AG10803 (cell line): ENCODE measurements at places on chromosomes 4 and X.
A peak's percentile ranks its signal among the peaks of the same experiment; 100 is the strongest.

DNA sequence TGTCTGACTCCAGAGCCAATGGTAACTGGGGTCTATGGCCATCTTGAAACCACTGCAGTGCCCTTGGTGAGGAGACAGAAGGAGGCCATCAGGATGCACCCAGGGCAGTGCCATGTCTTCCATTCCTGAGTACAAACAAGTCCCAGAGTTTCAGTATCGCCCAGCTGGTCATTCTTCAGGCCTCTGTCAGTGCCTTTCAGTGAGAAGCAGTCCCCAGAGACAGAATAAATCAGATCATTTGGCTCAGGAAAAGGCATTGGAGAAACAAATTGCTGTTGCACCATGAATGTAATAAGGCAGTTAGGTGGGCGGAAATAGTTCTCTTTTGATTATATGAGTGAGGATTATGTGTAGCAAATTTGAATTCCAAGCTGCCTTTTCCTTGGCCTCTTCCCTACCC lies 21.3 kb downstream of the ADGRG4 start:
- no peak for DNase-seq

- no peak for DNase-seq
These were observed 10.6 kb upstream of the XKRX start for GRCh38 chrX:100939333-100939732.

DNA sequence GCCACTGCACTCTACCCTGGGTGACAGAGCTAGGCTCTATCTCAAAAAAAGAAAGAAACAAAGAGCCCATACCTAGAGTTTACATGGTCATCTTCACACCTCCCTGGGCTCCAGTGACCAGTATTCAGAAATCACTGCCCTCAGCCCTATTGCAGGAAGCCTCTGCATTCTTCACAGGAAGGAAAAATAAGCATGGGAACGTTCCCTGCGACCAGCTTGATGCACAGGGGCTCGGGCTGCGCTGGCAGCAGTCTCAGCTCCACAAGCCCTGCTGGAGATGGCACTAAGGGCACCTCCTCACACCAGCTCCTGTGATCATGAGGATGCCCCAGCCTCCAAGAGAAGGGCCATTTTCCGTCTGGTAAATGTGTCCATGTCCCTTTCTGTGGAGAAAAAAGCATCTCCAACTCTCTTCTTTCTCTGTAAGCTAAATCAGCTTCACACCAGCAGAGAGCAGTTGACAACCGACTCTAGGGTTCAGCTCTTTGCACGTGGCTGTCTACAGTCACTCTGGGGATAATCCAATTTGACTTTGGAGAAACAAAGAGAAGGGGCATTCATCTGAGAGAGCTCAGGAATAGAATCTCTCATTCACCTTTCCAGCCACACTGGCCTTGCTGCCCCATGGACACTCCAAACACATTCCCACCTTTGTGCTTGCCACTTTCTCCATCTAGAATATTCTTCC lies 33.1 kb downstream of the LDB2 start:
- no peak for DNase-seq

DNA sequence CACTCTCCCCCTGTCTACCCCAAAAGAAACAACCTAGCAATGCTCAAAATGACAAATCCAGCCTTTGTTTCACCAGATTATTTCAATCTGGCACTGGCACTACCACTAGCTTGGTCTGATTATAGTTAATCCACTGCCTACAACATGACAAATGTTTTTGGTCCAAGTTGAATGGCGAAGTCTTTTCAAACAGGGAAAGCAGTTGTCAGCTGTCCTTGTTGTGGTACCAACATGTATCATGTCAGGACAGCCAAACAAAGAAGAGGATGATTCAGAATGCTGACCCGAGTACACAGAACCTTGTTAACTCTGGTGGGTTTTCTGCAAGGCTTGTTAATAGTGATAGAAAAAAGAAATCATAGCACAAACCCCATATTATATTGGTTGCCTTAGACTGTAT lies 160.8 kb upstream of the ANK2 start:
- DNase-seq = no peak

- DNase-seq = no peak
These were observed 26.0 kb downstream of the PPEF2 start for GRCh38 chr4:75876218-75876617.

GRCh38 chrX:99909946-99910345 lies 500.1 kb downstream of the PCDH19 start:
- no peak for DNase-seq

DNA sequence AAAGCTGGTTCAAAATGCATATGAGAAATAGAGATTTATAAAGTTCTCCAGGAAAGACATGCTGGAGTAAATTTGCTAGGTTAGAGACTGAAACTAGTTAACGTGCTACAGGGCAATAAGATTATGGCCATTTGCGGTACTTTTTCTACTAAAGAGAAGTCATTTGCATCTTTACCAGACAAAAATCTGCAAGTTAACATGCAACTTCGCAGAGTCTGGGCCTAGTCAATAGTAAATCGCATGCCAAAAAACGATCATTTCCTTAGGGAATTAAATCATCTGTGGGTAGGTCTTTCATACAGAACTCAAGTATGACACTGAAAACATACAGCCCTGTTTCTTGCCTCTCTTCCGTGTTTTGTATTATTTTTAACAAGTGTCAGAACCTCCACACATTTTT lies 32.8 kb upstream of the REST start:
- DNase-seq = peak; percentile 13

- DNase-seq = no peak
These were observed 52.6 kb upstream of the DCTD start for GRCh38 chr4:182969651-182970279.

- DNase-seq = peak; percentile 43
These were observed 34.4 kb downstream of the NFKB1 start for GRCh38 chr4:102535398-102536082.

DNA sequence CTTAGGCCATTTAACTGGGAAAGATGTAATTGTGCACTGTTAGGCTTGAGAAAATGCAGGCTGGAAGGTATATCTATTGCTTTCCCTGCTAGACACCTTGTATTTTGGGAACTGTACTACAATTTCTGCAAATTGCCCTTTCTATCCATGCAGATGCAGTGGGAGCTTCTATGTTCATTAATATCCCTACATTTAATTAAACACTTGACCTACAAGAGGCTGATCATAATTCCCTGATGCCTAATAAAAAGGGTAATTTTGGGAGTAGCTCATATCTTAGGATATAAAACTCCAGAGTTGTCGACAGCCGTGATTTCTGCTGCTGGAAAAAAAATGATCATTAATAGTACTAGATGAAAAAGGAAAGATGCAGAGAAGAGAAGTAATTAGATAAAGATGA lies 19.7 kb downstream of the DTHD1 start:
- DNase-seq = no peak

DNA sequence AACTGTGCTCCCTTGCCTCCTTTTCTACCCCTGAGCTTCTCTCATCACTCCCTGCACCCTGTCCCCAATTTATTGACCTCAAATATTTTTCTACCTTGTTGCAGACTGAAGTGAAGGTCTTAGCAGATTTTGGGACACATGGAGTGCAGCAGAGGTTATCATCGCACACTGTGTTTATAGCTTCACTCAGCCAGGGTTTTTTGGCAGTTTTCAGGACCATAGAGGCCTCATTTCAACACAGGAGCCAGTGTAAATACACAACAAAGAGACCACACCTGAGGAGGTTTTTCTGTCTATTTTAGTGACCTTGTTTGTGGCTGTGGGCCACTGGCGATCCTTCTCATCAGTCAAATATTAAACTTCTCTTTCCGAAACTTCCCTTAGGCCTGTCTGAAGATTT lies 457.1 kb downstream of the SPRY1 start:
- DNase-seq = no peak

DNA sequence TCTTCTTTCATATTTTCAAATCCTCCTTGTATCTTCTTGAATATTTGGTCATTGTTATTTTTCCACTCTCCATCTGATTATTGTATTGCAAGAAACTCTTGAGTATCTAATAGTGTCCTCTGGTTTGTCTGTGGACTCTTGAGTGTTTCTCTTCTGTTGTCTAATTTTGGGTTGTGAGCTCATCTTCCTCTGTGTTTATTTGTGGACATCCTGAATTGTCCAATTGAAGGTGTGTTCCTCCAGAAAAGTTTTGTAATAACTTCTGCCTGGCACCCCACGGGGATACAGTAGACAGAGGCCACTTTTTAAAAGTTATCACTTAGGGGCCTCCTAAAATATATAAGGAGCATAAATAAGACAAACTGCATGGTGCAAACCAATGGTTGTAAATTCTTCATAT lies 3.1 kb upstream of the CC2D2A start:
- no peak for DNase-seq

- DNase-seq = no peak
These were observed 137.7 kb upstream of the ZIC3 start for GRCh38 chrX:137428221-137428661.

DNA sequence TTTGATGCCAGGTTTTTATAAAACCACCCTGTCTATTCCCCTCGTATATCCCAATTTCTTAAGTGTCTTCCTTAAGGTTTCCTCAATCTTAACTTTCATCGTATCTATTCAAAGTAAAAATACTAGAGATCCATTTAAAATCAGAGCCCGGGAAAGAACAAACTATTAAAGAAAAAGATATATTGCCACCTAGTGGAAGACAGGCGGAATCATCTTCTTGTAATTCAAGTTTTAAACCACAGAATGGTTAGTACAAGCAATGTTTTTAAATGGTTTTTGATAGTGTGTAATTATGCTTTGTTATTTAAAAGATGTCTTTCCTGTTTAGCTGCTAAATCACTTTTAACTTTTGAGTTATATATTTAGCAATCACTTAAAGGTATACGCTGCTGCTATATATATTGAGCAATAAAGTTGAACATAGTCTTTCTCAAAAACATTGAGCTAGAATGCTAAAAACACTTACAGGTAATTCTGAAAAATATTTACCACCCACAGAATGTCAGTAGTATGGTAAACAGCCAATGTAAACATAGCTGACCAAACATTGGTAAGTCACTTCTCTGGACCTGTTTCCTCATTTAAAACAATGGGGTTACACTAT lies 18.2 kb downstream of the PRDM8 start:
- DNase-seq = peak; percentile 57

DNA sequence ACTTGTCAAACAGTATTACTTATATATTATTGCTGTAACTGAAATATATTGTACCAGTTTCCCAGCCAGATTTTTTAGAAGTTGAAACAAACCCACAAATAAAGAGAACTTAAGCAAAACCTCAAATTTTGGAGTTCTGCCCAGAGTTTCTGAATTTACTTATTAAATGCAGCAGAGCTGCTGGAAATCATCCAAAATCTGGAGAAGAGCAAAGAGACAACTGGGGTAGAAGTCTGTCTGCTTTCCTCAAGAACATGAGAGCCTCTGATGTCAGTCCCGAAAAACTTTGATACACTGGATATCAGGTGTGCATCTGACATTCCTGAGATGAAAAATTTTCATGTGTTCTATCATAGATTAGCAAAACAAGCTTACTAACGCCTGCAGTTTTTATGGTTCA lies 325.9 kb downstream of the NR3C2 start:
- DNase-seq = peak; percentile 83

- DNase-seq = no peak
These were observed 88.0 kb upstream of the TLR2 start for GRCh38 chr4:153595894-153596601.
